ENCODE measurements at places on chromosomes 11 and 22.

GRCh38 chr22:44074337-44074984 lies 50.4 kb downstream of the PARVB start:
- DNase-seq: no peak

DNA sequence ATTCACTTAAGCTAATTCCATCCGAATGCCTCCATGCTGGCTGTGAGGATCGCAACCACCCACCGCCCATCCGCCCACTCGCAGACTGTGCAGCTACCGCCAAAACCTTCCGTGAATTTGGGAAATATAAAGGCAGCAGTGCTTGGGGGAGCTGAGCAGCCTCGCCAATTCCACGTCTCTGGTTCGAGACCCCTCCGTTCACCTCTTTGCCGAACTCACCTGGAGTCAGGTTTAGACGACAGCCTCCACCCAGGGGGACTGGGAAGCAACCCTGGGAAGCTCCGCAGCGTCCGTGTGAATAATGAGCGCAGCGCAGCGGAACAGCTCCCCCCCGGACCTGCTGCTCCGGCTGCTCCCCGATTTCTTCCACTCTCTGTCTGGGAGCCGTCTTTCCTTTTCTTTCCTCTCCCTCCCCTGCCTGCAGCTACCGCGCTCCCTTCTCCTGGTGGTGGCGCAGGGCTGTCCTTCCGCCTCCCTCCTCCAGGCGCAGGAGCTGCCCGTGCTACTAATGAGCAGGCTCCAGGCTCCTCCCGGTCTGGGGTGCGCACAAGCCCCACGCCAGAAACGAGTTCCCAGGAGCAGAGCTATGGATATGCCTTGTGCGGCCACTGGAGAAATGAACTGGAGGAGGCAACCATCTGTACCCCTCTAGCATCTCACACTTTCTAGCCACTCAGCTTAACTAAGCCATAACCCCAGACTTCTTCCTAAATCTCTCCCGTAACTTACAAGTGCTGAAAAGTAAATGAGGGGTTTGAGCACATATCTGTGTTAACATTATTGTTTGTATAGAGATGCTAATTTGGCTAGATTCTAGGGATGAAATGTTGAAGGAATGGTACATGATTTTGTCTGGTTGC lies 107.3 kb downstream of the XKR3 start:
- no peak for DNase-seq

- no peak for DNase-seq
These were observed 14.0 kb upstream of the KCTD14 start for GRCh38 chr11:78037056-78037455.

- no peak for DNase-seq
These were observed 8.6 kb downstream of the ARAP1 start for GRCh38 chr11:72743321-72744221.

DNA sequence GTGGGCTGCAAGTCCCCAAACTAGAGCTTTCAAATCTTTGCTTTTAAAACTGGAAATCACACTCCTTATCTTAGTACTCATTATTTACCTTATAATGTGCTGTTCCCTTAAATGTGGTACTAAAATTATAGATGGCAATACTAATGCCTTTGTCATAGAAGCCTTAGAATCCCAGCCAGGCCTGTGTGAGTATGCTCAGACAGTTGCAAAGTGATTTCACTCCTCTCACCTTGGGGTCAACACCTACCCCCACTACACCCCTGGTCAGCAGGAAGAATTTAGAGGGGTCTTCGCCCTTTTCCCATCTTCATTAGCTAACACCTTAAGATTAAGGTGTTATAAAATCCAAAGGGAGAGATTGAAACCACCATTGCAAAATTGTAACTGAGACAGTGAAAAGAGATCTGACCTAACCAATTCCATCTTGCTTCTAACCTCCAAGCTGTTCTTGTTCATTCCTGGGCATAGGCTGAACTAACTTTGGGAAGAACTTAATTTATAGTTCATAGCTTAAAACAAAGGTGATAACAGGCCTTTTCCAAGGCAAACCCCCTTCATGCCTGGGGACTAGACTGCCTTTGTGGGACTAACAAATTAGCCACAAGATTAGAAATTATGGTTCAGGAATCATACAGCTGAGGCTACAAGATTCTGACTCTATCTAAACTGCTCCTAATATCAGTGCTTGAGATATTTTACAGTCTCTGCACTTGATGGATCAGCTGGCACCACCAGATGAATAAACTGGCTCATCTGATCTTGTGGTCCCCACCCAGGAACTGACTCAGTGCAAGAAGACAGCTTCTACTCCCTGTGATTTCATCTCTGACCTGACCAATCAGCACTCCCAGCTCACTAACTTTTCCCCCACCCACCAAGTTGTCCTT lies 10.4 kb upstream of the MRPL17 start:
- peak; percentile 13 for DNase-seq

DNA sequence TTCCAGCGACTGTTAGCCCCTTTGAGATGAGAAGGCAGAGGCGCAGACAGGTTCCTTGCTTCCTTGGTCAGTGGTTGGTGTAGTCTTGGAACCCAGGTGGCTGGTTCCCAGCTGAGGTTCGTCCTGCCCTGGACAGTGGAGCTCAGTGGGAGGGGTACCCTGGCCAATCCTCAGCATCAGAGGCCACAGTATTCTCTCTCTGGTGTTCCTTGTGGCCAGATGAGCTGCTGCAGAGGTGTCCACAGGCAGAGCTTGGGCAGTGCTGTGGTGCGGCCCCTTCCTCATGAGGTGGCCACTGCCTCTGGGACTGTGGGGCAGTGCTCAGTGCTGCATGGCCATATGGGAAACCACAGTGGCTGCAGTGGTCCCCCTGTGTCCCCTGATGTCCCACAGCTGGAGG lies 61.8 kb downstream of the CTTN start:
- no peak for DNase-seq

GRCh38 chr11:30153008-30153407 lies 77.8 kb upstream of the FSHB start:
- DNase-seq: no peak

- no peak for DNase-seq
These were observed 18.7 kb upstream of the FBLN1 start for GRCh38 chr22:45483918-45484499.

DNA sequence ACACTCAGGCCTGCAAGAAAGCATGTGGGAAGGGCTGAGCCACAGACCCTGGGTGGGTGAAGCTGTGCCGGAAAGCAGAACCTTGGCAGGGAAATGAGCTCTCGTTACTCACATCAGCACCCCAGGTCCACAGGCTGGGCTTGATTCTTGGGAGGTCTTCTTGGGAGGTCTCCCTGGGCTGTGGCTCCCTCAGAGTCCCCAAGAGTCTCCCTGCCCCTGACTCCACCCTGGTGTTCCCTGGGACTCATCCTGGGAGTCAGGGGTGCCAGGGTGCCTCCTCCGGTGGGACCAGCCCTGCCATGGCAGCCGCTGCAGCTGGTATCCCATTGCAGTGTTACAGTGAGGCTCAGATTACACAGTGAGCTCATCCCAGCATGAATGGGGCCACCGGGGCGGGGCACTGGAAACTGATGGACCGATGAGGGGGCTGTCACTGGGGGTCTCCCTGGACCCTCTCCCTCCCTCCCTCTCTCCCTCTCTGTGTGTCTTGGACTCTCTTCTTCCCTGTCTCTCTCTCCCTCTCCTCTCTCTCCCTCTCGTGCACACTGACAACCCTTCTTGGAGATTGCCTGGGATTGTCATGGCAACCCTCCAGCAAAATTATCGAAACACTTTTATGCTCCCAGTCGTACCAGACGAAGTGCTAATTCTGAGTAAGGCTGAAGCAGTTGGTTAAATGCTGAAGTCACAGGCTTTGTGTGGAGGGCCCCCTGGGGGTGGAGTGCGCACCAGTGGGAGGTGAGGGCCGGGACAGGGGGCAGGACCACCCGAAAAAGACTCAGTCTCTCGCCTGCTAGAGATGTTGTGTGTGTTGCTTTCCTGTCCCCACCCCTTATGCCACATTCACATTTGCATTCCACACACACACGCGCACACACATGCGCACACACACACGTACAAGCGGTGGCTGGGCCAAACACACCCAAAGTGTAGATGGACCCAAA lies 8.6 kb upstream of the C11orf96 start:
- DNase-seq: no peak

- no peak for DNase-seq
These were observed 64.9 kb downstream of the NECTIN1 start for GRCh38 chr11:119664063-119664572.

GRCh38 chr22:41248758-41249157 lies 8.0 kb upstream of the CHADL start:
- DNase-seq: no peak

GRCh38 chr11:21475276-21475675 lies 717.6 kb upstream of the ANO5 start:
- DNase-seq: no peak

- no peak for DNase-seq
These were observed 2.3 kb downstream of the GATD1 start for GRCh38 chr11:774873-775592.

- DNase-seq: peak; percentile 45
These were observed 75.4 kb downstream of the MAML2 start for GRCh38 chr11:96267496-96268032.

- peak; percentile 51 for DNase-seq
These were observed 5.5 kb upstream of the MYO18B start for GRCh38 chr22:25736378-25737011.

GRCh38 chr11:111633248-111633647 lies 31.0 kb downstream of the SIK2 start:
- no peak for DNase-seq

GRCh38 chr22:30444632-30445437 lies 19.3 kb downstream of the MTFP1 start:
- no peak for DNase-seq

DNA sequence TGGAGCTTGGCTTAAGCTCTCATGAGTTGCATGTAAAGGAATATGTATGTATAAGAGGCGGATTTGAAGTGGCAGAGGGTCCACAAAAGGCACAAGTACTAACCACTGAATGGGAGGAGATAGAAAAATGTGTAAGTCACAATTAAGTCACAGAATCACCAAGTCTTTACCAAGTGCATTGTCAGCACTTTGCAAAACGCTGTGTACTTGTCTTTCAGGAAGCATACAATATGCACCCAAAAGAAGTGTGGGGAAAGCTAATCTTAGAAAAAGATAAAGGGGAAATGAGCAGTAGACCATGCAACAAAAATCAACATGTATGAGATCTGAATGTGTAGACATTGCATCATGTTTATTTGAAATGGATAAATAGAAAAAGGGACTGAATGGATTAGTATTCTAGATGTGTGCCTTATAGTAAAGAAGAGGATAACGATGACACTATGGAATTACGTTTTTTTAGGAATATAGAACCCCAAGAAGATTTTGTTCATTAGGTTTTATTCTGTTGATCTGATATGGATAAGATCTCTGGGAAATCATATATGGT lies 4.5 kb downstream of the CNTF start:
- no peak for DNase-seq

DNA sequence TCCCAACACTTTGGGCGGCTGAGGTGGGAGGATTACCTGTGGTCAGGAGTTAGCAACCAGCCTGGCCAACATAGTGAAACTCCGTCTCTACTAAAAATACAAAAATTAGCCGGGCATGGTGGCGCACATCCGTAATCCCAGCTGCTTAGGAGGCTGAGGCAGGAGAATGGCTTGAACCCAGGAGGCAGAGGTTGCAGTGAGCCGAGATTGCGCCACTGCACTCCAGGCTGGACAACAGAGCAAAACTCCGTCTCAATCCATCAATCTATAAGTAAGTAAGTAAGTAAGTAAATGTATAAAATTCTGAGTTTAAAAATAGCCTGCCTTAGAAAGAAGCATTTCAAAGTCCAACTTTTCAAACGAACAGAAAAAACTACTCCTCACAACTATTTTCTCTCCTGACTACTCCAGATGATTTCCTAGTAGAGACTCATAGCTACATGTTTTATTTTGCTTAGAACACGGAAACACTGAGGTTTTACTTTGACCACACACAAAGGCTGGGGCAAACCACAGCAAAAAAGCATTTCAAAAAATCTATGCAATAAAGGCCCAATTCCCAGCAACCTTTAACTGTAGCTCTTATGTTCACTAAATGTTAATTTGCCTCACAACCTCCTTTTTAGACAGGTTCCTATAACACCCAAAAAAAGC lies 16.3 kb downstream of the SPTY2D1 start:
- DNase-seq: peak; percentile 5

DNA sequence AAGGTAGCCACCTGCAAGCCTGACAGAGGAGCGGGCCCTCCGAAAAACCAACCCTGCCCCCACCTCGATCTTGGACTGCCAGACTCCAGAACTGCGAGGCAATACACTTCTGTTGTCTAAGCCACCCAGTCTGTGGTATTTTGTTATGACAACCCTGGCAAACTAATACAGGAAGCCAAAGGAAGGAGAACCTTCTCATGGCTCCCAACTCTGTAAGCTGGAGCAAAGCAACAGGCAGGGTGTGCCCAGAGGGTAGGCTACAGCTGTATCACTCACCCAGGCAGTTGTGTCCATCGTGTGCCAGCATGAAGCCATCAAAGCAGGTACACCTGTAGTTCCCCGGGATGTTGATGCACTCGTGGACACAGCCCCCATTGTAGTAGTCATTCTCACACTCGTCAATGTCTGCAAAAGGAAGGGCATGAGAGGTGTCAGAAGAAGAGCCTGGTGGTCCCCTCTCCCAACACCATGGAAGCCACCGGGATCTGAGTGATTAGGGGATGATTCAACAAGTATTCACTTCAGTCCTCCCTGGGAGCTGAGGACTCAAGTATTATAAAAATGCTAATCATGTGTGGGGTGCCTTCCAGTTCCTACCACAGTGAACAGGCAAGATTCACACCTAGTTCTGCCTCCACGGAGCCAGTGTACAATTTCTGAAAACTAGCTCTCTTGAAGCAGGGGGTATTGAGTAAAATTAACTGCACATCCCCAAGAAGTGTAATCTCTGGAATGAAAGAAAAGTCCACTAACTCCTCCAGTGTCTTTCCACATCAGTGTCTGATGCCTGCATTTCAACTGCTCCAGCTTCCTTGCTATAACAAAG lies 23.3 kb downstream of the SCUBE1 start:
- DNase-seq: no peak

GRCh38 chr22:23533771-23534191 lies 46.3 kb downstream of the IGLL1 start:
- DNase-seq: no peak

GRCh38 chr11:130582176-130582575 lies 133.7 kb downstream of the ADAMTS15 start:
- DNase-seq: no peak

GRCh38 chr11:120129570-120129969 lies 8.3 kb downstream of the TRIM29 start:
- DNase-seq: no peak

- no peak for DNase-seq
These were observed 11.1 kb downstream of the PPP6R3 start for GRCh38 chr11:68471360-68472340.
